ENCODE measurements at places on chromosomes 2 and 18.

GRCh38 chr2:750628-751027, 73.4 kb upstream of the TMEM18 start:
- no peak for DNase-seq

DNA sequence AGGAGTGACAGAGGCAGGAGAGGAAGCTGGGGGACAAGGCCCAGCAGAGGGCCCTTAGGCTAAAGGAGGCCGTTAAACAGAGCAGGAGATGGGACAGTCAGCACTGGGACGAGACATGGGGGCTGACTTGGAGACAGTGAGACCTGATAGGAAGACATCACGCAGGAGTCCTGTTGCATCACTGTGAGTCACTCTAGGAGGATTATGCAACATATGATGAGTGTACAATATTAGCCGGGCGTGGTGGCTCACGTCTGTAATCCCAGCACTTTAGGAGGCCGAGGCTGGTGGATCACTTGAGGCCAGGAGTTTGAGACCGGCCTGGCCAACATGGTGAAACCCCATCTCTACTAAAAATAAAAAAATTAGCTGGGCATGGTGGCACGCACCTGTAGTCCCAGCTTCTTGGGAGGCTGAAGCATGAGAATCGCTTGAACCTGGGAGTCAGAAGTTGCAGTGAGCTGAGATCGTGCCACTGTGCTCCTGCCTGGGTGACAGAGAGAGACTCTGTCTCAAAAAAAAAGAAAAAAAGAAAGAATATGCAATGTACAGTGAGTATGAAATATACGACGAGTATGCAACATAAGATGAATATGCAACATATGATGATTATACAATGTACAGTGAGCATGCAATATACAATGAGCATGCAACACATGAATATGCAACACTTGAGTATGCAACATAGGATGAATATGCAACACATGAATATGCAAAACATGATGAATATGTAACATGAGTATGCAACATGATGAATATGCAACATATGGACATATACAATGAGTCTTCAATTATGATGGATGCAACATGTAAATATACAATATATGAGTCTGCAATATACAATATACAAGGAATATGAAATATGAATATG, 83.3 kb upstream of the ID2 start:
- DNase-seq, result no peak

DNA sequence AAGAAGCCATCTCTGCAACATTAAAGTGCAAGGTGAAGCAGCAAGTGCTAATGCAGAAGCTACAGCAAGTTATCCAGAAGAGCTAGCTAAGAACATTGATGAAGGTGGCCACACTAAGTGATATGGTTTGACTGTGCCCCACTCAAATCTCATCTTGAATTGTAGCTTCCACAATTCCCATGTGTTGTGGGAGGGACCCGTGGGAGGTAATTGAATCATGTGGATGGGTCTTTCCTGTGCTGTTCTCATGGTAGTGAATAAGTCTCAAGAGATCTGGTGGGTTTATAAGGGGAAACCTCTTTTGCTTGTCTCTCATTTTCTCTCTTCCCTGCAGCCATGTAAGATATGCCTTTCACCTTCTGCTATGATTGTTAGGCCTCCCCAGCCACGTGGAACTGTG, 11.4 kb downstream of the RDH14 start:
- DNase-seq, result no peak

DNA sequence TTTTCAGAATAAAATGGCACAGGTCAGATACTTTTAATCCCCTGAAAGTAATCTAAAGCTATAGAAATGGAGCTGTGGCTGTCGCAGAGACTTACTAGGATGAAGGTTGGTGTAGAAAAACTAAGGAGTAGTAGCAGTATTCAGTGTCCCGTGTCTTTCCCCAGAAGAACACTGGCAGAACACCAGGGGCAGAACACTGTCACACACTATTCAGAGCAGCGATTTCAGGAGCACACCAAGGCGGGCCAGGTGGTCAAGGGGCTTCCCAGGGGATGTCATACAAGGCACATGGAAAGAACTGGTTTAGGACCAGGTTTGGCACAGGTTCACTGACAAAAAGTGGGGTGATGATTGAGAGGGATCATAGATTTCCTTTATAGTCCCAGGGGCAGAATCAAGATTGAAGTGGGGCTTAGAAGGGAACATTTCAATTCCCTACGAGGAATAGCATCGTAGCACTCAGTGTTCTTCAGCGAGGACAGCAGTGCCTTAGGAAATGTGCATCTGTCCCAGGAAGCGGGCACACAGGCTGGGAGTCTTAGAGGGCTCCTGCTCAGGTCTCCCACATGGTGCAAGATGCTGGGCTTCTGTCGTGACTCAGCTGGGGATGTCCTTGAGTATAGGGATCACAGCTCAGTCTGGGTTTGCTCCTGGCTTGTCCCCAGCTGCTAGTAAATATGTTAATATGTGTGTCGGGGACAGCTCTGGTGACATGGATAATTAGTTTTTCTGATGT, 22.6 kb downstream of the BCL2L11 start:
- no peak for DNase-seq

GRCh38 chr2:202006301-202006700, 27.4 kb upstream of the FZD7 start:
- DNase-seq, result no peak

DNA sequence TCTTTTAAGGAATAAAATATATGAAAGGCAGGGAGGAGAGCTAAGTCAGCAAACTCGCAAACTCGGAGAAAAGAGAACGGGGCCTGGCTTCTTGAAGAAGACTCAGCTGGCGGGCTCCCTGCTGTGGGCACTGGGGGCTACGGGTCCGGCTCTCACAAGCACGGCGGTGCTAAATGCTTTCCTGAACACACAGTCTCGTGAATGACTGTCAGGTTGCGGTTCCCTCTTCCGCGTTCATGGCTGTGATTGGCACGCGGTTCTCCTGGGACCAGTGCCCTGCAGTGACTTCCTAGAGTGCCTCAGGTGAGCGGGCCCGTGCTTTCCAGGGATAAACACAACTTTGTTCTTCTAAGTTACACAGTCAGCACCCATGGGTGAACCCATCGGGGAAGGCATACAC, 208.4 kb downstream of the HDAC4 start:
- peak; percentile 29 for DNase-seq

DNA sequence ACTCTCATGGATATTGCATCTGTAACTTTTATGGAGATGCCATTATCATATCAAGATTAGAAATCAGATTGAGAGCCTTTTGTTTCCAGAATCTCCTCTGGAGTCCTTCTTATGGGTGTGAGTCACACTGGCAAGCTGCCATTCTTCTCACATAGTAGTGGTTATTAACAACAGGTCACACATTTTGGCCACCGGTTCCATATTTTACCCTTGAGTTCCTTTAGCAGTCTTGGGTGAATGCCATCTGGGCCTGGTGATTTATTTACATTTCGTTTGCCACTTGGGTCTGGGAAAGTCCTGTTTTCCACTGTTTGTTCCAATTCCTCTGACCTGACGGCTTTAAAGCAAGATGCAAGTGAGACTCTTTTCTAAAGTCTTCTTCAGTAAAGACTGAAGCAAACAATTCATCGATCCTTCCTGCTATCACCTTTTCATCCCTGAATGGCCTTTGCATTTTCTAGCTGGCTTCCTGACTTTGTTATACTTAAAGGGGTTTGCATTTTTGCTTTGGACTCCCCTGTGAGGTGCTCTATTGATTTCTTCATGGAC, 80.5 kb upstream of the CAVIN2 start:
- no peak for DNase-seq

DNA sequence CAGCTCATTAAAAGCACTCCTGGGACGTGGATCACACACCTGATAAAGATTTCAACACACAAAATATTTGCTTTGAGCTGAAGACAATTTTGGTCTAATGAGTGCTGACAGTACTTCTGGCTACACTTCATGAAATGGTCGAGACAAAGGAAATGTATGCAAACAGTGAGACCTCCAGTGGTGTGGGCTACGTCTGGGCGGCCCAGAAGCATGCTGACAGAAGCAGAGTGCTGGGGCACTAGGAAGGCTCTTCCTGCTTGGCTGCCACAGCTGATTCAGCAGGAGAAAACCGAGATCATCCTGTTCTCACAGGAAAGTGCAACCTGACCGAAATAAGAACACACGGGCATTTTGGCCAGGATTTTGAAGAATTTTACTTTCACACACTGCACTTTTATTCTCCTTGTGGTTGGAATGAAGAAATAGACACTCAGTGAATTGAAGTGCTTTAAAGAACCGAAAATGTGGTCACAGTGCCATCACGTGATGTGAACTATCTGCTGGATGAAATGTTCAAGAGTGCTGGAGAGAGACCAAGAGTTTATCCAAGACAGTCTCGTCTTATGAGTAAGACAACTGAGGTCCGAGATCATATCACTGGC, 149.5 kb downstream of the CCBE1 start:
- DNase-seq, result no peak

- DNase-seq, result no peak
Measured at GRCh38 chr2:139165041-139165440, 384.9 kb upstream of the NXPH2 start.

- DNase-seq, result no peak
Measured at GRCh38 chr2:146147448-146148012, 1627.6 kb upstream of the ZEB2 start.

DNA sequence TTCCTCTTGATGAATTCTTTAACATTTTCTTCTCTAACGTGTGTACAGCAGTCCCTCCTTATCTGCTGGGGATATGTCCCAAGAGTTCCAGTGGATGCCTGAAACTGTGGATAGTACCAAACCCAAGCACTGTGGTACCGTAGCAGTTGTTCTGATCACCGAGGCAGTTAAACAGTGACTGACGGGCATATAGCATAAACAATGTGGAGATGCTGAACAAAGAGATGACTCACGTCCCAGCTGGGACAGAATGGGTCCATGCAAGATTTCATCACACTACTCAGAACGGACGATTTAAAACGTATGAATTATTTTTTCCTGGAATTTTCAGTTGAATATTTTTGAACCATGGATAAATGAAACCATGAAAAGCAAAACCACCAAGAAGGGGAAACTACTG, 54.5 kb upstream of the SPAG16 start:
- DNase-seq, result no peak

- DNase-seq, result no peak
Measured at GRCh38 chr2:101766871-101767739, 69.6 kb downstream of the MAP4K4 start.
